ENCODE measurements at places on chromosomes 11 and 22.

DNA sequence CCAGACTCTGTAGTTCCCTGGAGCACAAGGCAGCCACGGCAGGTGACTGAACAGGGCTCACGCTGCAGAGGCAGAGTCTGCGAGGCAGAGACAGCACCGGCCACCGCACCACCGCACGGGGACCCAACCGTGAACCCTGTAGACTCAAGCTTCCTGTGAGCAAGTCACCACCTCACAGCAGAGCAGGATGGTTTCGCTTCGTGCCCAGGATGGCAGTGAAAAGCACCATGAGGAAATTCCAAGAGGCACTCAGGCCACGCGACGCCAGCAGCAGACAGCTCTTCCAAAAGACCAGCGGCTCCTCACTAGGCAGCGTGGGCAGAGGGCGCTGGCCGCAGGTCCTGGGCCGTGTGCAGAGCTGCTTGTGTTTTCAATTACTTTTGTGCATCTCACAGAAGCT is 24.5 kb downstream of the BRD1 start:
- DNase-seq, result no peak

GRCh38 chr11:114027926-114028325 is 31.6 kb upstream of the ZBTB16 start:
- no peak for DNase-seq

GRCh38 chr22:41696703-41697102 is 2.6 kb upstream of the MEI1 start:
- peak; percentile 25 for DNase-seq

DNA sequence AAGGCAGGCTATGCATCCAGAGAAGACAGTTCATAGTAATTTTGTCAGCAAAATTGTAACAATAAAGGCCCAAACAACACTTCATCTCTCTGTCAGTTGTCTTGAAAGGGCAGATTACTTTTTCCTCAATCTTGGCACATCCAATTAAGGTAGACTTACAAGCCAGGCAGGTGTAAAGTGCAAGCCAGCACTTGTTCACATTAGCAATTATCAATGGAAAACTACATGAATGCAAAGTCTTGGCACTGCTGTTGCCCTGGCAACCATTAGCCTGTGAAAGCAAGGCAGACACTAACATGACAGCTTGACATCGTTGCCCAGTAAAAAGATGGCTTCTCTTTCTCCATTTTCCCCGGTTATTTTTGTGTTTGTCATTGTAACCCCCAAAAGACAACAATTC is 677.2 kb upstream of the TENM4 start:
- no peak for DNase-seq

DNA sequence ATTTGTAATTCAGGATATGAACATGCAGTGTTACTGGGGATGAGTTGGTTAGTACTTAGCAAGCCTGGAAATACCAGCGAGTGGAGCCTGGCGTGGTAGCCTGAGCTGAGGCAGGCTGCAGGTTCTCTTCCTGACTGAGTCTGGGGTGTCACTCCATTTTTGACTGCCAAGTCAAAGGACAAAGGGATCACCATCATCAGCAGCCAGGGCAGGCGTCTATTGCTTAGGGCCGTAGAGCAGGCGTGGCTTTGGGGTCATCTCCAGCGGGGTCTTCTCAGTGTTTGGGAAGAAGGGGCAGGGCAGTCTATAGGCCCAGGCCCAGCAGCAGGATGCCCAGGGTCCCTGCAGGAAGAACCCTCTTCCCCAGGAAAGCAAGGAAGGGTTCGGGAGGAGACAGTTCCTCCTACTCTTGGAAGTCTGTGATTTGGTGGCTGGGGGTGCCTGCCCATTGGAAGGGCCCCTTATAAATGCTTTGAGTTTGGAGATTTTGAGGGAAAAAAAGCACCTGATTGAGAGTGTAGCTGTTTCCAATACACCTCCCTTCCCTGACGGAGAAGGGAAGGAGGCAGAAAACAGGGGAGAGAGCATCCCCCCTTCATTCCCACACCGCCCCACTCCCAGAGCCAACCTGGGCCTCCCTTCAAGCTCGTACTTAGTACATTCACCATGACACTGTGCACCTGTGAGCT is 51.5 kb upstream of the SPATA19 start:
- DNase-seq, result no peak

GRCh38 chr11:91768783-91769182 is 455.8 kb upstream of the FAT3 start:
- DNase-seq, result no peak

GRCh38 chr11:134701564-134702165 is 289.6 kb upstream of the B3GAT1 start:
- no peak for DNase-seq

GRCh38 chr11:8684600-8685290 is 2.2 kb downstream of the RPL27A start:
- no peak for DNase-seq

DNA sequence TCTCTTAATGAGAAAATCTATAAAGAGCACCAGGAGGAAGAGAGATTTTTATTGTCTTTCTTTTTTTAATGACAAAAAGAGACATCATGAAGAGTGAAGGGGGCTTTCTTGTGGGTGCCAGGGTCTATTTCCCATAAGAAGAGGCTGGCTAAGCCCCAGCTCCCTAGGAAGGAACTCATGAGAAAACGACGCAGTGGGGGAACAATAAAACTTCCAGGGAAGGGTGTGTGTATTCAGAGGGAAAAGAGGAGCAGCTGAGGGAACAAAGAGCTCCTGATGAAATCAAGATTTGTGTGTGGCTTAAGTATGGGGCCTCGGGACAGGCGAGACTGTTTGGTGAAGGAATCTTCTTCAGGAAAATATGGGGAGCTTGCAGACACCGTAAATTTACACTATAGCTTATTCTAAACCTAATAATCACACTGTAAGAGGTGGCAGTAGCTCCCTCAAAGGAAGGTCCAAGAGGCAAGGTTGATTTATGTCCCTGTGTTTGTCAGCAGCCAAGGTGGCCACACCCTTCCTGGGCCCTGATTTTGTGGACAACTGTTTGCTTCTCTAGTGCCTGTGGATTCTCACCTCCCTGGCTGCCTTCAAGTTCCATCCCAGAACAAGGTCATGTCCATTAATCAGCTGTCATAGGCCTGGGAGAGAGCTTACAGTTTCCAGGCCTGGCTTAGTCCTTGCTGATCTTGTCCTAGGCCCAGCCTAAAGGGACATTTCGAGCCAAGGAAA is 615.7 kb downstream of the INSC start:
- no peak for DNase-seq

GRCh38 chr11:107648242-107648641 is 57.3 kb downstream of the ELMOD1 start:
- no peak for DNase-seq

DNA sequence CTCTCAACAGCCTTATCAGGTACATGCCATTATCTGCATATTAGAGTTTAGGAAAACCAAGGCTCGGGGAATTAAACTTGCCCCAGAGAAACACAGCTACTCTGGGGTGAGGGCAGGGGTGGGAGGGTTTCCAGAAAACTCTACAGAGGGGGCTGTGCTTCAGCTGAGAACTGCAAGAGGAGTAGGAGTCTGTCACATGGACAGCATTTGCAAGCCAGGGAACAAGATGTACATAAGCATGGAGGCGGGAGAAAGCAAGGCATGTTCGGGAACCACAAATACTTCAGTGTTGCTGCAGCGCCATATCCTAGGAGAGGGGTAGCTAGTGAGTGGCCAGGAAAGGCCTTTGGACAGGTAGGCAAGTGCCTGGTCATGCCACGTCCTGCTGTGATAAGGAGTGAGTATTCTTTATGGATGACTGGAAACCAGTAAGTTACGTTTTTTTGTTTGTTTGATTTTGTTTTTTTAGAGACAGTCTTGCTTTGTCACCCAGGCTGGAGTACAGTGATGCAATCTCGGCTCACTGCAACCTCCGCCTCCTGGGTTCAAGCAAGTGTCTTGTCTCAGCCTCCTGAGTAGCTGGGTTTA is 57.2 kb downstream of the GRAMD1B start:
- no peak for DNase-seq

DNA sequence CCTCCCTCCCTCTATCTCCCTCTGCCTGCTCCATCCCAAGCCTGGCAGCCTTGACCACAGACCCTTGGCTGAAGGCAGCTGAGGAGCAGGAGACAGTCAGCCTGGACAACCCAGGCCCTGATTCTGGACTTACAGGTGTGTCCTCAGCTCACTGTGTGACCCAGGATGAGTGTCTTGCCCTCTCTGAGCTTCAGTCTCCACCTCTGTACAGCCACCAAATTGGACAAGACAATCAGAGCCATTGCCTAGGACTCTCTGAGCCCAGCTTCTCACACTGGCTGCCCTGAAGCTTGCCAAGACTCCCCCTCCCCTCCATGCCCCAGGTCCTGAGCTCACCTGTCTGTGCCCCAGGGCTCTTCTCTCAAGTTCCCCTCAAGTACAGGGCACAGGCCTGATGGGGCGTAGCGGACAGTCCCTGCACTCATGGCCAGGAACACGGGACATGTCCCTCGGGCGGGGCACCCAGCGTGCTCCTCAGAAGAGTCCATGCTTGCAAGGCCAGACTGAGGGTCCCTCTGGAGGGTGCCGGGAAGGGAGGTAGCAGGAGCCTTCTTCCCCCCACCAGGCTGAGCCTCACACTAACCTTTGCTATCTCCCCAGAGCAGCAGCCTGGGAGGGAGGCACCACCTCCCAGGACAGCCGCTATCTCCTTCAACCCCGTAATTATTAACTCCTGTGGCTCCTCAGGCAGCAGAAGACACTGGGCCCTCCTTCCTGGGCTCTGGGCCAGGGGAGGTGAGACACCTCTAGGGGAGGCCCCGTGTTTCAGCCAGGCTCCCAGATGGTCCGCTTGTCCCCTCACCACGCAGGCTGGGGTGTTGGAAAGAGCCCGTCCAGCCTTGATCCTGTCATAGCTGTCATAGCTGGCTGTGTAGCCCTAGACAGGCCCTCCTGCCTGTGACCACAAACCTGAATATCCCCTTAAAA is 2.6 kb upstream of the RAB3IL1 start:
- DNase-seq, result no peak

GRCh38 chr11:16690086-16690485 is 48.4 kb upstream of the C11orf58 start:
- no peak for DNase-seq

- no peak for DNase-seq
Measured at GRCh38 chr11:17684550-17684949, 34.8 kb upstream of the MYOD1 start.

DNA sequence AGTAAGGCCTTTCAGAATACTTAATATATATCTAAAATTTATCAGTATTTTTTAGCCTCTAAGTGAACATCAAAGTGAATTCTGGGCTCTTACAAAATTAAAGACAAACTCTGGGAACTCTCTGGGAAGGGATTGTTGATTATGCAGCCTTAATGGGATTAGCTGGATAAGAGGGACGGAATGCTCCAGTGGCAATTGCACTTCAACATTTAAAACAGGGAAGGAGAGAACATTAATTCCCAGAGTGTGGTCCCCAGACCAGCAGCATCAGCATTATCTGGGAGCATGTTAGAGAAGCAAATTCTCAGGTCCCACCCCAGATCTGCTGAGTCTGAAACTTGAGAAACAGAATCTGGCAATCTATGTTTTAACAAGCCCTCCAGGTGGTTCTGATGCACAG is 46.5 kb downstream of the POLD3 start:
- DNase-seq, result no peak

GRCh38 chr11:68763926-68764657 is 12.8 kb upstream of the TESMIN start:
- DNase-seq, result no peak

DNA sequence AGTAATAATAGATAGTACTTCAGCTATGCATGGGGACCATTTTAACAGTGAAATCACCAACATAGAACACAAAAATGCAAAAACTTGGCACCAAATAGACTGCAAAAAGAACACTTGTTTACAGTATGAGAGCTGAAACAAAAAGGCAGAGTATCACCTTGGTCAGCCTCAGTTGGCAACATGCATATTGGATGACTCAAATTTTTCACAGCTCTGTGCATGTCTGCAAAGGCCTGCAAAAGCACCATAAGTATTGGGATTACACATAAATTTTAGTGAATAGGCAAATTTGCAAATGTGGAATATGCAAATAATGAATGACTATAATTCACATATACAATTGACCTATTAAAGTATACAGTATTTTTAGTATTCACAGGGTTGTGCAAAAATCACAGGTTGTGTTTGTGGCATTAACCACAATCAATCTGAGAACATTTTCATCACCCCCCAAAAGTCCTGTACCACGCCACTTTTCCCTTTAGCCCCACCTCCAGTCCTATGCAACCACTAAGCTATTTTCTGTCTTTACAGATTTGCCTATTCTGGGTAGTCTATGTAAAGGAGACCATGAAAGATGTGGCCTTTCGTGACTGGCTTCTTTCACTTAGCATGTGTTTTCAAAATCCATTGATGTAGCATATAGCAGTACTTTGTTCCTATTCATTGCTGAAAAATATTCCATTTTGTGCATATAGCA is 47.2 kb downstream of the CCDC15 start:
- DNase-seq, result no peak

- no peak for DNase-seq
Measured at GRCh38 chr11:102186551-102187191, 76.4 kb downstream of the YAP1 start.

- no peak for DNase-seq
Measured at GRCh38 chr11:2174361-2174760, 2.7 kb upstream of the TH start.

DNA sequence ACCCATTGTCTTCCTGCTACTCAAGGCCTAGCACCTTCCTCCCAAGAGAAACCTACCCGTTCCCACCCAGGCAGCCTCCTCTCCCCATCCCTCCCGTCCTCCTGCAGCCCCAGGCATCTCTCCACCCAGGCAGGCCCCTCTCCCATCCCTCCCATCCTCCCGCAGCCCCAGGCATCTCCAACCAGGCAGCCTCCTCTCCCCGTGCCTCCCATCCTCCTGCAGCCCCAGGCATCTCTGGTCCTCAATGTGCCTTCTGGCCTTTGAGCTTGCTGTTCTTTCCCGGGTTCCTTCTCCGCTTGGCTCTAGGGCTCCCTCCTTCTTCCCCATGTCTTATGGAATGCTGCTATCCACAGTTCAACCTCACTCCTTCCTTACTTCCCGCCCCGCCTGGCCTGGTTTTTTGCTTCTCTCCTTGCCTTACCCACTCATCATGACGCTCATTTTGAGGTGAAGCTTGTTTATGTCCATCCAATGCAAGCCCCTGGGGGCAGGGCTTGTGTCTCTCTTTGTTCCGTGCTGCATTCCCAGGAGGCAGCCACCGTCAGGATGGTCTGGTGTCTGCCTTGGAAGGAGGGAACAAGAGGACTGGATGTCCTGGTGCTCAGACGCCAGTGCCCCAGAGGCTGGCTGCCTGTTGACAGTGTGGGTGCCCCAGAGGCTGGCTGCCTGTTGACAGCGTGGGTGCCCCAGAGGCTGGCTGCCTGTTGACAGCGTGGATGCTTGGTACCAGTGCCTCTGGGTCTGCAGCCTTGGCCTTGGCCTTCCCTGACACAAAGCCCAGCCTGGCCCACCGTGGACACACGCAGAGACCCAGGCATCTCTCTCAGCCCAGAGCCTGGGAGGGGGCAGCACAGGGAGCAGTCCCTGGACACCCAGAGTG is 815.7 kb downstream of the BRD1 start:
- no peak for DNase-seq

- DNase-seq, result no peak
Measured at GRCh38 chr11:75858042-75858441, 43.0 kb downstream of the UVRAG start.

- DNase-seq, result no peak
Measured at GRCh38 chr22:44890416-44891292, 119.2 kb downstream of the PHF21B start.

All from SHP77 treated with DMSO at 0.1 percent for 48 hours (cell line).